ENCODE measurements at places on chromosomes 4 and X.

DNA sequence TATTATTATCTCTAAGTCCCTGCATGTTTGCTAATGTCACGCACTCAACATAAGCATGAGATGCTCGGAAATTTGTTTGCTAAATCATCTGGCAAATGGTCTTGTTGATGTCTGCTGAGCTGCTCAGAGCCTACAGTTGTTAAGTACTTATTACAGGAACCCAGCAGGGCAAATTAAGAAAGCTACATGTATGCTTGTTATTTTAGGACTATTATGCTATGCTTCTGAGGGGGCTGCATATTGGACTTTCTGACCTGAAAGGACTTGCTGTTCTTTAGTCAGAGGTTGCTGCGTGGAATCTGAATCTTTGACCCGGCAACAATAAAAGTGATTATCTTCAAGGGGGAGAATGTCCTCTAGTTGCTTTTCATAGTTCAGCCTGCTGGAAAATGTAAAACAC lies 36.3 kb upstream of the TENM3 start:
- DNase-seq = no peak

DNA sequence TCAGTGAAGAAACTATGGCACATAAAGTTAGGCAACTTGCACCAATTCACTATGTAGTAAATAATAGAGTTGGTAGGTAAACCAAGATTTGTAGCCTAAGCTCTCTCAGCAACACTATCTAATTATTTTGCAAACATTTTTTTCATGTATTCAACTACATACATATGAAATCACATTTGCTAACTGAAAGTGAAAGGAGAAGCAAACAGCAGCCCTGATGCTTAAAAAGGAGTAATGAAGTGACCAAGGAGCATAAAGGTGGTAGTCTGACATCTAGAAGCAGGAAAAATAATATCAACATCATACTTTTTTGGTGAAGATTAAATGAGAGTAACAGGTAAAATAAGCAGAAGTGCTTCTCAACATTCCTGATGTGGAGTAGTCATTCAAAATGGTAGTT lies 603.7 kb downstream of the GRXCR1 start:
- DNase-seq = no peak

DNA sequence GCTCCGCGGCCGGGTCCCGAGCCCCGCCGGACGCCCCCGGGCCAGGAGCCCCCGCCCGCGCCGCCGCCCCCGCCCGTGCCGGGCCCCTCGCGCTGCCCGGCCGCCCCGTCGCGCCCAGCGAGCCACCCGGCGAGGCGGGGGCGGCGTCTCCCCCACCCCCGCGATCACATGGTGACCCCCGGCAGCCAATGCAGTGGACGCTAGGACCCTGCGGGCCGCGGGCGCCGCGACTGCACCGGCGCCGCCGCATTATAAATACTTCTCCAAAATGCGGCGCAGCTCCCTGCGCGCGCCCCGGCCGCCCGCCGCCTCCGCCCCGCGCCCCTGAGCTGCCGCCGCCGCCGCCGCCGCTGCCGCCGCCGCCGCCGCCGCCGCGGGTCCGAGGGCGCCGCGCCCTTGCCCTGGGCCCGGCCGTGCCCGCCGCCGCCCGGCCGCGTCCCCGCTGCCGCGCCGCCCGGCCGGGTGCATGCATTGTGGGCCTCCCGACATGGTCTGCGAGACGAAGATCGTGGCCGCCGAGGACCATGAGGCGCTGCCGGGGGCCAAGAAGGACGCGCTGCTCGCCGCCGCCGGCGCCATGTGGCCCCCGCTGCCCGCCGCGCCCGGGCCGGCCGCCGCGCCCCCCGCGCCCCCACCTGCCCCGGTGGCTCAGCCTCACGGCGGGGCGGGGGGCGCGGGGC lies at the start of gene NAT8L:
Gene NAT8L, plus strand, starts transcription at position 282 of the 680 bp plus-strand sequence. Its CDS starts 185 bp downstream, at position 467.
- no peak for DNase-seq

DNA sequence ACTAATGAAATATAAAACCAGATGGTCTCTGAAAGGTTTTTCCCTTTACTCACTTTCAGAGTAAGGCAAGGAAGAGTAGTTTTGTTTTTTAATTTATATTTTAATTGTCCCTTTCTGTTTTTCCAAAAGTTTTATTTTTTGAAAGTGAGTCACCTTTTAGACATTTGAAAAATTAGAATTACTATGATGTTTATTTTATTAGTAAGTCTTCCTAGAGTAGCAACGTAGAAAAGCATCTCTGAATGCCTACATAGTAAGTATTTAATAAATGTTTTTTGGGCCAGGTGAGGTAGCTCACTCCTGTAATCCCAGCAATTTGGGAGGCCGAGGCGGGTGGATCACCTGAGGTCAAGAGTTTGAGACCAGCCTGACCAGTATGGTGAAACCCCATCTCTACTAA lies 51.1 kb downstream of the TET2 start:
- no peak for DNase-seq

DNA sequence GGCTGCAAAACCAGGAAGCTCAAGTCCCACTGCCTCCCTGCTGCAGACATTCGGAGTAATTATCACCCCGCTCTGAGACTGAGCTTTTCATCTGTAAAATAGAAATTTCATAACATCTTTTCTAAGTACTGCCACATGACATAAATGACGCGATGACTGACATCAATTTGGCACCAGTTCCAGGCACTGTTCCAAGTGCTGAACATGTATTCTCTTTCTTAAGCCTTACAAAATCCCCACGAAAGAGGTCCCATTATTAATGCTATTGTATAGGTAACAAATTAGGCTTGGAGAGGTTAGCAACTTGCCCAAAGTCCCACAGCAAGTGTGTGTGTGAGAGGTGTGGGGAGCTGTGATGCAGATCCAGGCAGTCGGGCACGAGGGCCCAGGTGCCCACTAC lies 56.4 kb downstream of the SLC2A9 start:
- DNase-seq = no peak

- DNase-seq = no peak
These were observed 47.4 kb downstream of the CXXC4 start for GRCh38 chr4:104447294-104447693.

DNA sequence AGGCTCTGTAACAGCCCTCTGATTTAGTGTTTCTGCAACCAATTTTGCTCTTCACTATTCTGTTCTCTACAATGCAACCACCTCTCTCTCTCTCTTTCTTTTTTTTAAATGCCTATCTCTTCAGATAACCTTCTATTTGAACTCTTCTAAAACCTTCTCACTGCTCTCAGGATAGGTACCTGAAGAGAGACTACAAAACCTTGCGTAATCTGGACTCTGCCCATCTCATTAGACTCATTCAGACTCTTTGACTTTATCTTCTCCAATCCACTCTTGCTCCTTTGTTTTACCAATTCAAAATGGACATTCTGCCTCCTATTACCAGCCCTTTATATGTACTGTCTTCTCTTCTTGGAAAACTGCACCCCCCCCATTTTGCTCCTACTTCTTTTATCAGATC lies 291.6 kb downstream of the CAMK2D start:
- DNase-seq = no peak

GRCh38 chrX:2371026-2371711 lies 129.6 kb downstream of the DHRSX start:
- DNase-seq = no peak

DNA sequence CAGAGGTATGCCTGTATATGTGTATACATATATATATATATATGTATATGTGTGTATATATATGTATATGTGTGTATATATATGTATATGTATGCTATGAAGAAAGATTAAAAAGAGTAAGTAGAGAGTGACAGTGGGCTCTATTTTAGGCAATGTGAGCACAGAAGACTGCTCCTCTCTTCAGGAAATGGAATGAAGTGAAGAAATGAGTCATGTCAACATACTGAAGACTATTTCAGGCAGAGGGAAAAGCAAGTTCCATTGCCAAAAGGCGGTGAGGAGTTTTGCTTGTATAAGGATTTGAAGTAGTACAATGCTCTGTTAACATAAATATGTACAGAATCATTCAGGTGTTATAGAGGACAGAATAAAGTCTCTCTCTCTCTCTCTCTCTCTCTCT lies 773.2 kb upstream of the FTHL17 start:
- DNase-seq = no peak

- DNase-seq = peak; percentile 88
These were observed at the start of gene NFXL1 for GRCh38 chr4:47914220-47914925. Gene NFXL1 (minus strand): TSS chr4:47914583. CDS start chr4:47914203, 380 bp downstream.

DNA sequence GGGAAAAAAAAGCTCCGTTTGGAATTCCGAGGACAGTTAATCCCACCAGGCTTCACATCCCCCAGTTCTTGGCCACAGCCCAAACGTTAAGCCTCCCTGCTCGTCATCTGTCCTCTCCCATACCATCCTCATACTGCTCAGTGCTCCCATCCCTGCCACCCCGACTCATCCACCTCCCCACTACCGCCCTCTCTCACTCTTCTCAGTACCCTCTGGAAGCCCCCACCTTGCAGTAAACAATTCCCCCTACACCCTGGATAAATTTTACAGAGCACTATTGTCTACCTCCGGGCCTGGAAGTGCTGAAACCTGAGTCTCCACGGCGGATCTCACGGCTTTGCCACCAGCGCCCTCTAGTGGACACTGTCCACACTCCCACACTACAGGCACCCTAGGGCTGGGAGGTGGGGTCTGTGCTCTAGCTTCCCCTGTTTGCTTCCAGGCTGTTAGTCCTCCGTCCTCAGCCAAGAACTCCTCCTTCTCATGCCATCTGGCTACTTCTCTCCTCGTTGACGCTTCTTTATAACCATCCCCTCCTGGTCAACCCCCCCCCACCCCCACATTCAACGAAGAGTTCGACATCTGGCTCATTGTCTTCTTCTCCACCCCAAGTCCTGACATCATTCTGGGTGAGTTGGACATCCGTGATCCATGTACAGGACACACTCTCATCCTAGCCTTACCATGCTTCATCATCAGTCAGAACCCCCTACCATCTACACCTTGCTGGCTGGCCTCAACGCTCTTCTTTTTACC lies 54.5 kb downstream of the RTL9 start:
- DNase-seq = peak; percentile 36

- DNase-seq = no peak
These were observed 1401.6 kb downstream of the ADGRL3 start for GRCh38 chr4:62601737-62602136.

- no peak for DNase-seq
These were observed 16.3 kb downstream of the CPZ start for GRCh38 chr4:8608714-8609391.

DNA sequence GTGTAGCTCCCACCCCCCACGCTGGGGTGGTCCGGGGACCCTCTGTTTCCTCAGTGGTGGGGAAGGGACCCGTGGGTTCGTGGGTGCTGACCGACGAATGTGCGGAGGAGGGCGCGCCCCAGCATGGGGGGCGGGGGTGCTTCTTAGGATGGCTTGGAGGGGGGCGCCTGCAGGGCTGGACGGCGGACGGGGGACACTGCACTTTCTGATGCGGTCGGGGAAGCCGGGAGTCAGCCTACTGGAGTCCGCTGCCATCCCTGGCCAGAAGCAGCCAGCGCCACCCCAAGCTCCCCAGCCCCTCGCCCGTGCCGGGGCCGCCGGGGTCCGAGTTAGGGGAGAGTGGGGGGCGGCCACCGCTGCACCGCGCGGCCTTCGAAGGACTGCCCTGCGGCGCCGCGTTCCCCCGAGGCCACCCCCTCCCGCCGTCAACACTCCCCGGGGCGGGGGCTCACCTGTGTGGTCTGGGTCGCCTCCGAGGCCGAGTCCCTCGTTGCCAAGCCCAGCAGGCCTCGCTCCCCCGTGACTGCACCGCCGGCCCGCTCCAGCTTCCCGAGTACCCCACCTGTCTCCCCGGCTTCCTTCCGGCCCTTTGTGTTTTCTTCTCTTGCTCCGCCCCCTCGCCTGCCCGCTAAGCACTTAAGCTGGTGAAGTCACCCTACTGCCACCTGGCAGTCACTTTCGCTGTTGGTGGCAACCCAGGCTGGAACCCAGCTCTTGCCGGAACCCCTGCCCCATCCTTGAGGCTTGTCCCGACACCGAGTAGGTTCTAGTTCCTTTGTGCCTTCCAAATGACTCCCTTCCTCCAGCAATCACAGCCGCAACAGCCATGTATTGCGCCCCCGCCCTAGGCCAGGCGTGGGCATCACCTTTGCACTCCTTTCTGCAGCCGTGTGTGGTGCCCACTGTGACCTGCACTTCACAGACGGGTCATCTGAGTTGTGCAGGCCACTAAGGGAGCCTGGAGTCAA lies at the start of gene OCIAD2:
Gene OCIAD2, minus strand, starts transcription at position 569 of the 968 bp plus-strand sequence. CDS start 2,225 bp downstream, outside the sequence.
- peak; percentile 60 for DNase-seq

GRCh38 chrX:25020391-25020904 lies 4.7 kb upstream of the ARX start:
- no peak for DNase-seq

DNA sequence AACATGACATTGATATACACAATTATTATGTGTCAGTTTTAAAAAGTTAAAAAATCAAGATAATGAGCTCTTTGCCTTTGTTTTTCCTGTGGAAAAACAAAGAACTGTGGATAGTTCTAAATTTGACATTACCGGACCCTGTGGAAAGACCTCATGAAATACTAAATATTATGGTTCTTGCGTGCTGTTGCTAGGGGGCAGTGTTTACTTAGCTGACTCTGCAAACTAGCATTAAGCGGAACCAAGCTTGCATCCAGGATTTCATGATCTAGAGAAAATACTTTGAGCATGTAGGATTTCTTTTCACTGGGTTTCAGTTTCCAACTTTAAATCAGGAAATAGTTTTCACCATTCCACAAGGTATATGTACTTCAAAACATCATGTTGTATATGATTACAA lies 33.6 kb downstream of the CLCN4 start:
- no peak for DNase-seq

- no peak for DNase-seq
These were observed 194.1 kb downstream of the SCFD2 start for GRCh38 chr4:53171797-53172196.

DNA sequence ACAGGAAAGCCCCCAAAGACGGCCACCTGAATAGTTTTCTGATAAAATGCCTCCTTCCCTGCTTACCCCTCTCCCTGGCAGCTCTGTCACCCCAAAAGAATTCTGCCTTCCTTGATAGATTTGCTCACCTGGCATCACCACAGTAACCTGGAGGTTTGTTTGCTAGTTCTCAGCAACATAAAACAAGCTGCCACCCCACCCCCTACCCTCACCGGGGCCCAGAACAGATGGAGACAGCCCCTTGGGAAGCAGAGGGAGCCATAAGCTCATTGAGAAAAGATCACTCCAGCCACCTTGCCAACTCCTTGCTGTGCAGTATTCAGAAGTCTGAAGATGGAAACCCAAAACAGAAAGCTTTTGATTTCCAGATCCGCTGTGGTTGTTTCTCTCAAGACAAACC lies 108.6 kb downstream of the DHX15 start:
- no peak for DNase-seq

- DNase-seq = no peak
These were observed 146.0 kb downstream of the TBL1X start for GRCh38 chrX:9610771-9611392.

- DNase-seq = no peak
These were observed 92.6 kb downstream of the ANXA3 start for GRCh38 chr4:78644063-78644691.

Data from stimulated activated CD8-positive, alpha-beta memory T cell treated with anti-CD3 and anti-CD28 coated beads, Interleukin-4, amount 100 ng/mL, for 1 hour (primary cell).